B cell (primary cell): ENCODE measurements at places on chromosomes 12 and 14.

GRCh38 chr12:117039891-117040309 lies 59.3 kb downstream of the TESC start:
- DNase-seq, result no peak

GRCh38 chr12:112305951-112306350 lies 76.3 kb downstream of the HECTD4 start:
- no peak for DNase-seq

DNA sequence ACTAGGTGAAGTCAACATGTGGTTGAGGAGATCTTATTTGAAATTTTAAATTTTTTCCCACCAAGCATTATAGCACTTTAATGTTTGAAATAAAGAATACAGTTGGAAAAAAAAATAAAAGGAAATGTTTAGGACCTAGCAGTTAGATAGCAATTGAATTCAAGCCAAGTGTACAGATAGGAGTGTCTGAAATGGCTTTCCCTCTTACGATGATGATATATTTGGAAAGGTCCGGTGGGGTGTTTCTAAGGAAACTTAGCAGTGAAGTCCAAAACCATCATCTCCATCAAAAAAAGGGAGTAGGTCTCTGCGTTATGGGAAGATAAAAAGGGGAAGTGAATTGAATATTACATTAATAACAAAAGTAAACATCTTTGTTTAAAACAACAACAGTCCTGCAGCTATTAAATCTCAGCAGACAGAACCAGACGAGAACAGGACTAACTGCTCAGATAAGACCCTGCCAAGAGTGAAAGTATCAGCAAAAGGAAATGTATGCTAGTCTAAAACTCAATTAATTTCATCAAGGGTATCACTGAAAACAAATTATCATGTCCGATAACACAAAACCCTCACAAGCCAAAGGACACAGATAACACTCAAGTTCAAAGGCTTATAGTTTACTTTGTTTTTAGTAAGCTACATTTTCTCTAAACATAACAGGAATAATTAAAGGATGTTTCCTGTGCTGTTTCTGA lies 242.0 kb downstream of the BMP4 start:
- no peak for DNase-seq

GRCh38 chr14:49306152-49306751 lies 279.9 kb downstream of the RPS29 start:
- DNase-seq, result peak; percentile 8
